ENCODE measurements at places on chromosomes 4 and X. TPM values are rescaled to one million over a fixed set of nuclear protein-coding genes. Genes with fewer than 3 reads are reported as not detected.

- H3K27ac ChIP-seq = no peak overlapping the region
- H3K36me3 ChIP-seq = no peaks in the 10 kb centered on the region
- no peak overlapping the region for H3K4me3 ChIP-seq
- H3K4me1 ChIP-seq = no peaks in the 10 kb centered on the region
- H3K27me3 ChIP-seq = no peaks in the 10 kb centered on the region
Observed at GRCh38 chr4:182975806-182976205, 58.6 kb upstream of the DCTD start.

DNA sequence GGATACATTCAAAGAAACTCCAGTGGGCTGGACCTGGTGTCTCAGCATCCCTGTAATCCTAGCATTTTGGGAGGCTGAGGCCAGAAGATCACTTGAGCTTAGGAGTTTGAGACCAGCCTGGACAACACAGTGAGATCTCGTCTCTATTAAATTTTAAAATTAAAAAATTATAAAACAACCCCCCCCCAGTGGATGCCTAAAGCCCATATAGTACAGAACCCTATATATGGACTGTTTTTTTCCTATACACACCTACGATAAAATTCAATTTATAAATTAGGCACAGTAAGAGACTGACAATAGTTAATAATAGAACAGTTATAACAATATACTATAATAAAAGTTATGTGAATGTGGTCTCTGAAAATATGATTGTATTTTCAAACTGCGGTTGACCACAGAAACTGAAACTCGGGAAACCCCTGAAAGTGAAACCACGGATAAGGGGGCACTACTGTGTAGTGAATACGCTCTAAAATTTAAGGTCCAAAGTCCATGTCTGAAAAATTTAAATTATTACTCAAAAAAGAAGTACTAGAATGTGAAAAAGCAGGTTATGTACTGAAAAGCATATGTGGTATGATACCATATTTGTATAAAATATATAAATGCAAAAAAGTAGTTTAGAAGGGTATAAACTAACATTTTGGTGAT is 2.0 kb downstream of the SMIM14 start:
- H3K4me1 ChIP-seq = peaks cover 8% of the 10 kb centered on the region
- H3K27ac ChIP-seq = peak overlapping the region; percentile 68
- no peaks in the 10 kb centered on the region for H3K27me3 ChIP-seq
- H3K4me3 ChIP-seq = no peak overlapping the region
- no peaks in the 10 kb centered on the region for H3K36me3 ChIP-seq

DNA sequence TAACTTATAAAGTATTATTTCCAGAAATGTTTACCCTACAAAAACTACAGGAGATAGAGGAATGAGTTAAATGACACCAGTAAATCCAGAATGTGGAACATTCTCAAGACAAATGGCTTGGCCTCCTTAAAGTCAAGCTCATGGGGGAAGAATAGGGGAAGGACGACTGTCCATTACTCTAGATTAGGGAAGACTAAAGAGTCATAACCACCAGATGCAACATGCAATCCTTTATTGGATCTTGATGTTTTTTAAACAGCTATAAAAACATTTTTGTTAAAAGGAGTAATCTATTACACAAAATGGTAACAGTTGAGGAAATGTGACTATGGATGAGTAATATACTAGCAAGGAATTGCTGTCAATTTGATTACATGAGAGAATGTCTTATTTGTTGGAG is 11.1 kb downstream of the ACOT9 start:
- no peak for DNase-seq
- no peak overlapping the region for H3K27ac ChIP-seq
- no peaks in the 10 kb centered on the region for H3K27me3 ChIP-seq

GRCh38 chr4:111454961-111455360 is 690.3 kb upstream of the FAM241A start:
- no peaks in the 10 kb centered on the region for H3K36me3 ChIP-seq
- no peaks in the 10 kb centered on the region for H3K4me1 ChIP-seq
- no peak for DNase-seq
- H3K27me3 ChIP-seq = no peaks in the 10 kb centered on the region
- H3K27ac ChIP-seq = no peak overlapping the region

- H3K36me3 ChIP-seq = no peaks in the 10 kb centered on the region
- no peaks in the 10 kb centered on the region for H3K4me1 ChIP-seq
- H3K4me3 ChIP-seq = no peak overlapping the region
- no peak for DNase-seq
Observed at GRCh38 chrX:121000589-121000988, 15.0 kb upstream of the CT47A1 start.

GRCh38 chr4:38452009-38452408 is 212.0 kb upstream of the KLF3 start:
- H3K27me3 ChIP-seq = no peaks in the 10 kb centered on the region
- H3K4me1 ChIP-seq = peaks cover 6% of the 10 kb centered on the region
- no peaks in the 10 kb centered on the region for H3K36me3 ChIP-seq
- no peak for DNase-seq
- H3K27ac ChIP-seq = no peak overlapping the region

GRCh38 chr4:2694691-2695090 is 61.4 kb downstream of the TNIP2 start:
- H3K36me3 ChIP-seq = peaks cover 24% of the 10 kb centered on the region
- no peak for DNase-seq
- H3K27ac ChIP-seq = no peak overlapping the region
- no peaks in the 10 kb centered on the region for H3K4me1 ChIP-seq
- no peaks in the 10 kb centered on the region for H3K27me3 ChIP-seq
- no peak overlapping the region for H3K4me3 ChIP-seq

Gene SLIT2
- 0.03 TPM for total RNA-seq

All from T-cell (primary cell).